Mesothelial cell of epicardium (in vitro differentiated cells): ENCODE measurements at places on chromosomes 5 and 9. TPM values are rescaled to one million over a fixed set of nuclear protein-coding genes. Genes with fewer than 3 reads are reported as not detected.

DNA sequence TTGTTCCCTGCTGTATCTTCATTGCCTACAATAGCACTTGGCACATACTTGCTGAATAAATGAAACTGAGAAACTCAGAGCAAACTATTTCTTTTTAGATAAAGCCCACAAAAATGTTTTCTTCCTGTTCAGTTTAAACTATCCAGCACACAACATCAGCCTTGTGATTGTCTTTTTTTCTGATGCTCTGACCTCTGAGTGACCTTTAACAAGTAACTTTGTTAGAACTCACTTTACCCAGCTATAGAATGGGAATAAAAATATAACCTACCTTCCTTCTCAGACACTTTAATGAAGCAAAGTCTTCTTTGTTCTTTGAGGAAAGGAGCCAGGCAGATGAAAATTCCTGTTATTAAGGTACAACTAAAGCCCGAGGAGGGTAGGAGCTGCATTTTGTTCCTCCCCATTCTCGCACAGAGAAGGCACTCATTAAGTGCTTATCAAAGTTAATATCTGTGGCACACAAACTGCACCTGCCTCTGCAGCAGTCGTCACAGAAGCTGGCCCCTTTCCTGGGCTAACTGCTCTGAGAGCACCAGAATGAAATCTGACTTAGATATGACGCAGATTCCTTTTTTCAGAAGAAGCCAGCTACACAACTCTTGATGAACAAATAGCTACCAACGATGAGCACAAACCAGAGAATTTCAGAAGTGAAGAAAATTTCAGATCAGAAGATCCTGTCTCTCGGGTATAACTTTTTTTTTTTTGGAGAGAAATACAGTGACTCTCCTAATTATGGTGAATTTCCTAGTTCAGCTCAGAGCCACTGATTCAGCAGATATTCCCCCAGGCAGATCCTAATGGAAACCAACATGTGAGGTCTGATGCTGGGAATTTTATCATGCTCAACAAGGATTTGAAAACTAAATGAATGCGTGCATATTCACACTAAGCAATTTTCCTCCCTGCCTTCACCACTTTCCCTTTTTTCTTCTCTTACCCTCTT, 31.0 kb upstream of the NR3C1 start:
- DNase-seq = no peak

- no peak for DNase-seq
These were observed 143.5 kb downstream of the MLLT3 start for GRCh38 chr9:20478786-20479185.

DNA sequence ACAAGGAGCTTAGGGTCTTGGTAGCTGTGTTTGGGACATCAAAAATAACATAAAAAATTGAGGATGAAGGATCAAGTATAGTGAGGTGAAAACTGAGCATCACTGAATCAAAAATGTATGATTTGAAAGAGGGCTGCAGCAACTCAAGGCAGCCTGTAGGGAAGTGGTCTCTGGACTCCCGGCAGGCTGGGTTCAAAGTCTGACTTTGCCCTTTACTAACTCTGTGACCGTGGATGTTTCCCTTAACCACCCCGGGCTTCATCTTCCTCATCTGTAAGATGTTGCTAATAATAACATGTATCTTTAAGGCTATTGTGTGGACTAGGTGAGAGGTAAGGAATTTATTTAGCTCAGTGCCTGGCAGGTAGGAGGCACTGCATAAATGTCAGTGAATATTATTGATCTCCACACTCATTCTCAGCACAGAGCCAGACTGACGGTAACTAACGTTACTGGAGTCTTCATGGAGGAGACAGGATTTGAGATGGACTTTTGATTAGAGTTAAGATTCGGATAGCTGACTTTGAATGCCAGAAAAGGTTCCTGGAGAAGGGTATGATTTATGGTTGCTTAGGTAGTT, 367.3 kb downstream of the NDUFS4 start:
- no peak for DNase-seq

GRCh38 chr5:80152778-80153177, 103.1 kb downstream of the SERINC5 start:
- DNase-seq = no peak

- no peak for DNase-seq
These were observed 1149.0 kb downstream of the EFNA5 start for GRCh38 chr5:106521701-106522100.

DNA sequence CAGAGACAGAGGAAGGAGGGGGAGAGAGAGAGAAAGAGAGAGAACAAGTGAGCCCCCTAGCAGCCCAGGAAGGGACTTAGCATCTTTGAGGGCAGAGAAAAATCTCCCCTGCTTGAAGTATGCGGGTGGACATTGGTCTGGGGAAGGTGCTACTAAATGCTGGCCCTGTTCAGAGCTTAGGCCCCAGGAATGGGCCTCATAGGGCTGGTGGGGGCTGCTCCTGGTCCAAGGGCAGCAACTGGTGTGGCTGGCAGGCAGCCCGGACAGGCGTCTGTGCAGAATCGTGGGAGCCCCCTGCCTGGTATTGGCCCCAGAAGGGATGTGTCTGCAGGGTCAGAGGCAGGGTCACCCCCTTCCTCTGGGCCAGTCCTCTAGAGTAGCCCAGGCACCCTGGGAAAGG, 47.8 kb upstream of the SUSD3 start:
- DNase-seq = no peak

- DNase-seq = no peak
These were observed 88.7 kb downstream of the PIP5K1B start for GRCh38 chr9:68793605-68794343.

- DNase-seq = no peak
These were observed 28.1 kb upstream of the F2RL1 start for GRCh38 chr5:76790632-76791290.

DNA sequence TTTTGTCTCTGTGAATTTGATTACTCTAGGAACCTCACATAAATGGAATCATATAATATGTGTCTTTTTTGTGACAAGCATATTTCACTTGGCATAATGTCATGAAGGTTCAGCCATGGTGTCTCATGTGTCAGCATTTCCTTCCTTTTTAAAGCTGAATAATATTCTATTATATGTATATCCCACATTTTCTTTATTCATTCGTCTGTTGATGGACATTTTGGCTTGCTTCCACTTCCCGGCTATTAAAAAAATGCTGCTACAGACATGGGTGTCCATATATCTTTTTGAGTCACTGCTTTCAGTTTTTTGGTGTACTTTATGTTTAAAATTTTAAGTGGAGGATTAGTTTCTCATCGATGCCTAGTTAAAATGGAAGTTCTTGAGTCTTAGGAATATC, 59.8 kb upstream of the C5orf63 start:
- no peak for DNase-seq

DNA sequence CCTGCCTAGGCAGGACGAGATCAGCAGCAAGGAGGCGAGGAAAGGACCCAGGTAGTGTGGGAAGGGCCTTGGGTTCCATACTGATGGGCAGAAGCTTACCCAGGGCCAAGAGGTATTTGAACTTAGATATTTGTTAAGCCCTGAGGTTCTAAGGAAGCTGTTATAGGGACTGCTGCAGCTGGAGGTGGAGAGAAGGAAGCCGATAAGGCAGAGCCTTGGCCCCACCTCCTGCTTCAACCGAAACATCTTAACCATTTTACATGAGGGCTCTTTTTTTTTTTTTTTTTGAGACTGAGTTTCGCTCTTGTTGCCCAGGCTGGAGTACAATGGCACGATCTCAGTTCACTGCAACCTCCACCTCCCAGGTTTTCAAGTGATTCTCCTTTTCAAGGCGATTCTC, 8.6 kb upstream of the AQP3 start:
- DNase-seq = no peak

DNA sequence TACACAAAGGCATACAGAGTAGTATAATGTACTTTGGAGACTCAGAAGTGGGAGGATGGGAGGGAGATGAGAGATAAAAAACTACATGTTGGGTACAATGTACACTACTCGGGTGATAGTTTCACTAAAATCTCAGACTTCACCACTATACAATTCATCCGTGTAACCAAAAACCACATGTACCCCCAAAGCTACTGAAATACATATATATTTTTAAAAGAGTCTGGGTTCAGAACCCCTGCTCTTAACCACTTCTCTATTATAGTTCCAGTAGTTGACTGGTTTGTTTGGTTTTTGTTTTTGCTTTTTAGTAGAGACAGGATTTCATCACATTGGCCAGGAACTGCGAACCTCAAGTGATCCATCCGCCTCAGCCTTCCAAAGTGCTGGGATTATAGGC, 22.6 kb downstream of the SGTB start:
- DNase-seq = no peak

DNA sequence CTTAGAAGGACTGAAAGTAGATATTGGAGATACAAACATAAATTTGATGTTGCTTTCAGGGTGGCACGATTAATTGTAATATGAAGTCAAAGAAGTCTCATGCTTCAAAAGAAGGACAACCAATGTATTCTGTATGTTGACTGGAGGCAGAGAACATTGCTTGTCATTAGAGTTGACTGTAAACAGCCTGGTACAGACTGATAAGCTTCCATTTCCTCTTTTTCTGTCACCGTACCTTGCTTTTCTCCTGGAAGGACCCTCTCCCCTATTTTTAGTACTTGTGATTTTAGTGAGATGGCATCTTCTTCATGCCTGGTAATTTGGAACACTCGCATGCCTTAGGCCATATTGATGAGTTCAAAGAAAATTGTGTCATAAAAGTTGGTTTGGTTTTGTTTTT, 809.4 kb downstream of the PRELID2 start:
- no peak for DNase-seq

DNA sequence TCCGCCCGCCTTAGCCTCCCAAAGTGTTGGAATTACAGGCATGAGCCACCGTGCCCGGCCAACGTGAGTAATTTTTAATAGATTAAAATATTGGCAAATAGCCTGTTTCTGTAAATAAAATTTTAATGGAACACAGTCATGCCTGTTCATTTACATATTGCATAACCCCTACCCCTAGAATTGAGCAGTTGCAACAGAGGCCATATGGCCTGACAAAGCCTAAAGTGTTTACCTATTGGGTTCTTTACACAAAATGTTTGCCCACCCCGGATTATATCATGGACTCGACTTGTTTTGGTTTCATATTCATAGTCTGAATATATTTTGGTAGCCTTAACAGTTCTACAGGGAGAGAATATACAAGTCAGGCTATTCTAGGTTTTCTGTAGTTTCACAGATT, 5.3 kb downstream of the NSA2 start:
- no peak for DNase-seq

GRCh38 chr9:117414220-117414905, 494 bp downstream of the ASTN2 start:
- DNase-seq = peak; percentile 62

Gene DOLPP1
- total RNA-seq = 16.9 to 21.5 TPM (median 20.0 TPM) in 3 replicates

Gene GADD45G
- total RNA-seq = 1.0 to 2.0 TPM (median 1.8 TPM) in 3 replicates

Gene TBC1D2
- 7.0 to 7.4 TPM (median 7.3 TPM) in 3 replicates for total RNA-seq

Gene NMUR2
- total RNA-seq = 1.7 to 1.9 TPM (median 1.8 TPM) in 3 replicates

Gene TMEM252
- total RNA-seq = not detected in 3 replicates

Gene SPINK4
- total RNA-seq = not detected in 3 replicates

Gene CACFD1
- total RNA-seq = 35.4 to 44.5 TPM (median 40.2 TPM) in 3 replicates

Gene ADRB2
- total RNA-seq = 0.42 to 0.52 TPM (median 0.51 TPM) in 3 replicates

Gene FBXO4
- 5.6 to 6.8 TPM (median 5.9 TPM) in 3 replicates for total RNA-seq

Gene OLFM1
- total RNA-seq = 0.86 to 2.0 TPM (median 1.4 TPM) in 3 replicates

Gene C5orf63
- total RNA-seq = 2.0 to 2.3 TPM (median 2.2 TPM) in 3 replicates
